ENCODE measurements at places on chromosomes 4 and X.

GRCh38 chr4:168724686-168725411 lies 228.0 kb downstream of the PALLD start:
- no peak for DNase-seq

- no peak for DNase-seq
Observed at GRCh38 chr4:116328261-116328860, 757.0 kb downstream of the TRAM1L1 start.

GRCh38 chr4:126708716-126709115 lies 924.0 kb upstream of the INTU start:
- no peak for DNase-seq

DNA sequence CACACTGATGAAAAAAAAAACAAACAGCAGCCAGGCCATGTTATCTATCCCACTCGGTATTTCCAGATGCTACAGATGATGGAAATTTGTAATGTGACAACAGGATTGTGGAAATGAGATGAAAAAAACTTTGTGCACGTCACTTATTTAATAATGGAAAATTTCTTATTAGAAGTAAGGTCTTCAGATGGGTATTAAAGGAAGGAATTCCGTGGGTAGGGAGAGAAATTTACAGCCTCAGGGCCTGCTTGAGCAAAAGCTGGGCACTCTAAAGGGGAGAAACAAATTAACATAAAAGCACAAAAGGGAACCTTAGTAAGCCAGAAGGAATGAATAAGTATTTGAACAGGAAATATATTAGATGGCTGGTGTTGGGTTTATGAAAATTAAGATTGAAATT lies 4.2 kb upstream of the PKD2 start:
- DNase-seq, result no peak

- DNase-seq, result no peak
Observed at GRCh38 chr4:155735496-155735895, 23.3 kb upstream of the GUCY1B1 start.

GRCh38 chrX:1167918-1168481 lies 44.4 kb downstream of the CRLF2 start:
- no peak for DNase-seq

DNA sequence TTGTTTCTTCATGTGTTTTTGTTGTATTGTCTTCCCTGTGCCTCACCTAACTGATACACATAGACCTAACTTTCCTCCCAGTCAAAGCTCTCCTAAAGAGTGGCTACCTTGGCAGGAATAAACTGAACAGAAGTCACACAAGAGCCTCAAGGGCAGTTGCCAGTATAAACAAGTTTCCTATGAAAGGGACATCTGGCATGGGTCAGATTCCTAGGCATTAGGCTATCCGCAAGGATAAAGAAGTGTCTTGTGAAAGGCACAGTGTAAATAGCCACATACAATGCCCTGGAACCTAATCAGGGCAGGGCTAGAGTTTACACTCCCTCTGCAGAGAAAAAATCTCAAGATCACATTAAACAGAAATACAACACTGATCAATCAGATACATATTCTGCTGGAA lies 220.8 kb downstream of the SPANXN3 start:
- DNase-seq, result no peak

- DNase-seq, result no peak
Observed at GRCh38 chr4:179163147-179163546, 1720.9 kb upstream of the AGA start.

- no peak for DNase-seq
Observed at GRCh38 chr4:88979276-88979675, 77.7 kb downstream of the FAM13A start.

- no peak for DNase-seq
Observed at GRCh38 chr4:38902695-38903094, 35.1 kb downstream of the FAM114A1 start.

DNA sequence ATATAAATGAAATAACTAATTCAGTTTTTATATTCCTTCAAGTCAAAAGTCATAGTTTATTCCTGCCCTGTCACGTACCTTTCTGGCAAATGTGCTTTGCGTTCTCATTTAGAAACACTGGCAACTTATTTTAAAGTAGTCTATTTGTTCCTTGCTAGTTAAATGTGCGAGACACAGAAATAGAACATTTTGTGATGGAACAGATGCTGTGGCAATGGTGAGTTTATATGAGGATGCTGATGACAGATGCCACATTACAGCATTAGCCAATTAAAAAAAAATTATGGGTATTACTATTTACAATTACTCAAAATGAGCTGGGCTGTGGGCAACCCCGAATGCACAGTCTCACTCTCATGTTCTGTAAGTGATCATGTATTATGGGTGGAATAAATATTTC lies 26.1 kb upstream of the EPHA5 start:
- no peak for DNase-seq

- DNase-seq, result no peak
Observed at GRCh38 chr4:84920617-84921016, 45.9 kb downstream of the WDFY3 start.

DNA sequence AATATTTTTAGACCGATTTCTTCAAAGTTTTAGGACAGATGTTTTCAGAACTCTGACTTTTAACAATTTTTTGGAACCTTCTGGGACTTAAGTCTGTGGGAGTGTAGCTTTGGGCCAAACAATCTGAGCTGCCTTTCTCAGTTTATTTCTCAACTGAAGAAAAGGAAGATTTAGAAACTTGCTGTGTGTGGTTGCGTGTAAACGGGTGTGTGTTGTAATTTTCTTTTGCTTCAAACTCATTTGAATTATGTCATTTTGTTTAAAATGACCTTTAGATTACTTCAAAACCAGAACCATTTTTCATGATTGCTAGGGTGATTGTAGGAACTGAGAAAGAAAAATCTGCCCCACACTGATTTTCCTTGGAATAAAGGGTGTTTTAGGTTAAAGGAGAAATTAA lies 577.7 kb upstream of the GALNTL6 start:
- no peak for DNase-seq

DNA sequence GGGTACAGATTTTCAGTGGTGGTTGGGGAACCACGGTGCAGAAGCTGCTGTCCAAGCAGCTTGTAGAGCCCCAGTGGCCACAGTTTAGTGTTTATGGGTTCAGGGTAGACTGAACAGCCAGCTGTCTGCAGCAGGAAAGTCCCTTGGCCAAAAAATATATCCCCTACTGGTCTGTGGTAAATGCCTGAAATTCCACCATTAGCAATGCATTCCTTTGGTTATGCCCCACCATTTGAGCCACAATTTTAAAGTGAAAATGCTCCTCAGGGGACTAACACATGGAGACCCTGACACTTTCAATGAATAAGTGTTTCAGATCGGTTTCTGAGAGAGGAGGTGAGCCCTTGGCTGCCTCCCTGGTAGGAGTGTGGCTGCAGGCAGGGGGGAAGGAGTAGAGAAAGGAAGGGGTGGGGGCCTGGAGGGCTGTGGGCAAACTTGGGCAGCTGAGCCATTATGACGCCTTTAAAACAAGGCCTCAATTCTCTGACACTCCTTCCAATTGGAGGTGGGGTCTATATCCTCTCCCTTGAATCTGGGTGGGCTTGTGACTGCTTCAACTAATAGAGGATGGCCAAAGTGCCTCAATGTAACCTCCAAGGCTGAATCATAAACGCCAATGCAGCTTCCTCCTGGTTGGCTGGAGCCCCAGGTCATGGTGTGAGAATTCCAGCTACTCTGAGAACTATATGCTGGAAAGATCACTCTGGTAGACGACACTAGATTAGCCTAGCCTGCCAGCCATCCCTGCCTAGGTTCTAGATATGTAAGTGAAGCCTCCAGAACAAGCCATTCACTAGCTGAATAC lies 75.8 kb upstream of the ATP6AP2 start:
- DNase-seq, result no peak

DNA sequence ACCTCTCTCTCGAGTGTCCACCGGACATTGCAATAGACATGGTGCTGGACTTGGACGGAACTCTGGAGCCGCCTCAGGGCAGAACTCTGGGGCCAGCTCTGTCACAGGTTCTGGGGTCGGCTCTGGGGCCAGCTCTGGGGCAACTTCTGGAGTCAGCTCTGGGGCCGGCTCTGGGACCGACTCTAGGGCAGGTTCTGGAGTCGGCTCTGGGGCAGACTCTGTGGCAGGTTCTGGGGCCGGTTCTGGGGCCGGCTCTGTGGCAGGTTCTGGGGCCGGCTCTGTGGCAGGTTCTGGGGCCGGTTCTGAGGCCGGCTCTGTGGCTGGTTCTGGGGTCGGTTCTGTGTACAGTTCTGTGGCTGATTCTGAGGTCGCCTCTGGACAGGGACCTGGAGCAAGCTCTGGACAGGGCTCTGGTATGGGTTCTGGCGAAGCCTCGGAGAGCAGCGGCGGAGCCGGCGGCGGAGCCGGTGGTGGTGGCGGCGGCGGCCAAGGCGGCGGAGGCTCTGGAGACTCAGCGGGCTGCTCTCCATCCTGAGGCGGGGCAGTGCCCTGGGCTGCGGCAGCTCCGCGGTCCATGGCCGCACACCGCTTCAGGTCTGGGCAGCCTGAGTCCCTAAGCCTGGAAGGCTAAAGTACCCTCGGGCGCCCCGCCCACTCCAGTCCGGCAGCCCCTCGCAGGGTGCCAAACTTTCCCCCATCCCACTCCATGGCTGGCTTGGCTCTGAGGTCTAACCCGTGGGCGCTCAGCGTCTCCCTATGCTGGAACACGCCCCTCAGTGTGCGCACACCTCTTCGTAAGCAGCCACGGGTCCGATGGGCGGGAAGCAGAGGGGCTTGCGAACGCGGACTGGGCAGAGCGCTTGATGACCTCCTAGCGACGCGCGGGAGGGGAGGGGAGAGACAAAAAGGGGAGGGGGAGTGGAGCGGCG lies at the start of gene DGKK:
DGKK (minus strand) TSS at position 723 of the 929 bp plus-strand sequence; CDS start at position 576, 147 bp downstream.
- no peak for DNase-seq

GRCh38 chr4:55183926-55184599 lies 58.7 kb upstream of the KDR start:
- no peak for DNase-seq

- DNase-seq, result no peak
Observed at GRCh38 chr4:137125011-137125410, 407.3 kb downstream of the PCDH18 start.

Measured in stimulated activated CD8-positive, alpha-beta memory T cell treated with anti-CD3 and anti-CD28 coated beads, Interleukin-2, amount 100 ng/mL, for 1 hour (primary cell).